Stimulated activated CD4-positive, alpha-beta T cell treated with anti-CD3 and anti-CD28 coated beads, TNF-alpha, amount 100 ng/mL, for 24 hours (primary cell): ENCODE measurements at places on chromosomes 3 and 15.

- DNase-seq, result no peak
Measured at GRCh38 chr15:101810456-101810855, 1.5 kb upstream of the OR4F15 start.

DNA sequence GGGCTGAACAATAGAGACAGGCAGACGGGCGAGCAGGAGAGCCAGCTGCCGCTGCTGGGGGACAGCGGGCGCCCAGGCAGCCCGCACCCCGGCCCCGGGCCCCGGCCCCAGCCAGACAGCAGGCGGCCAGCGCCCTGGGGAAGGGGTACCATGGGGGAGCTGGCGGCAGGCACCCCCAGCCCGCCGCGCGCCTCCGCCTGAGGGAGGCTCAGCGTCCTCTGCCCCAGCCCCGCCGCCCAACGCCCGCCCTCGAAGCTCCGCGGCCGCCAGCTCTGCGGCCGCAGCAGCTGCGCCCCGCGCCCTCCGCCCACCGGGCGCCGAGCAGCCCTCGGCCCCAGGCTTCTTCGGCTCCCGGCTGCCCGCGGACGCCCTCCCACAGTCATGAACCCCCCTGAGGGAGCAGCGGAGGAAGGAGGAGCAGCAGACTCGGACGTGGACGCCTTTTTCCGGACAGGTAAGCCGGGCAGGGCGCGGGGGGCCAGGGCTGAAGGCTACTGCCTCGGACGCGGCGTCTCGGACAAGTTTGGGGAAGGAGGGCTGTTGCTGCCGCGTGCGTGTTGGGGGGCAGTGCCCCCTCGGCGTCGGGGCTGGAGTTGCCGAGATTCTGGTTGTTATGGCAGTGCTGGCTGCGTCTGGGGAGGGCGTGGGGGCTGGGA, 41.6 kb upstream of the ROPN1 start:
- DNase-seq, result no peak

DNA sequence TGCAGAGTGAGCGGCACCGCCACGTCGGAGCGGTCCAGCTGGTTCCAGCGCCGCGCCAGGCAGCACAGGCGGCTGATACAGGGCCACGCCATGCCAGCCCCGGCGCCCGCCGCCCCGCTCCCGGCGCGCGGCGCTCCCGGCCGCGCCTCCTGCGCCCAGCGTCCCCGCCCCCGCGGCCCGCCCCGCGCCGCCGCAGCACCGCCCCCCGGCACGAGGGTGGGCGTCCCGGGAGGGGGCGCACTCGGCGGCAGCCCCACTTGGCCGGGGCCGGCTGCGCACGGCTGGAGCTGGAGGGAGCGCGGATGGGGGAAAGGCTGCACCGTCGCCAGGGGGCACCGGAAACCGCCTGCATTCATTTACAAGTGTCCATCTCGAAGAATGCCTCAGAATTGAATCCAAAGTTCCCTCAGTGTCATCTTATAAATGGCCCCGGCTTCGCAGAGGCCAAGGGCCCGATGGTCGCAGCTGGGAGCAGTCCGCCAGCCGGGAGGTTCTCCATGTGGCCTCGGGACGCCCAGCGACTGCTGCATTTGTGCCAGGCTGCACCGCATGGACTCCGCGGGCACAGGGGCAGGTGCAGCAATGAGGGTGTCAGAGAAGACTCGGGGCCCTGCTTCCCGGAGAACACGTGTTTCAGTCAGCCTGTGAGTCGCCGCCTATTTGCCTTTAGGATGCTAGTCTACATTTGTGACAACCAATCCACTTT, at the start of gene MAP6D1:
Gene MAP6D1, minus strand, starts transcription at position 122 of the 706 bp plus-strand sequence. Its CDS starts 30 bp downstream, at position 92.
- no peak for DNase-seq

GRCh38 chr3:3258281-3258680, 78.8 kb upstream of the CRBN start:
- no peak for DNase-seq
